ELR (cell line): ENCODE measurements at places on chromosomes 16 and 17.

- DNase-seq = peak; percentile 17
These were observed 8.8 kb downstream of the MYCBPAP start for GRCh38 chr17:50517011-50517410.

GRCh38 chr16:15942931-15943690, 6.3 kb upstream of the ABCC1 start:
- no peak for DNase-seq

DNA sequence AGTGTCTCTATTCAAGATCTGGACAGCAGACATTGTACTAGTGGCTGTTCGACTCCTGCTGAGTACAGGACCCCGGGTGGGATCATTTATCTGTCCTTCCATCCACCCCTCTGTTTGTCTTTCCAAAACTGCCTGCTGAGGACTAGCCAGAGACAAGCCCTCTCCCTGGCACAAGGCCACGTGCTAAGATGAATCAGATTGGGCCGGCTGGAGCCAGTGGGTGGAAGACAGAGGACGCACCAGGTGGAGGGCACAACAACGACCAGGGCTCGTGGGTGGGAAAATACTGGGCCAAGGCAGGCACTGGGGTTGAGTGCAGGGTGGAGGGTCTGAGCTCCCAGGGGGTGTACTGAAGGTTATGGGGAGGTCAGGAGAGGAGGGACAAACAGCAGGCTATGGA, 1.4 kb upstream of the CA7 start:
- no peak for DNase-seq

DNA sequence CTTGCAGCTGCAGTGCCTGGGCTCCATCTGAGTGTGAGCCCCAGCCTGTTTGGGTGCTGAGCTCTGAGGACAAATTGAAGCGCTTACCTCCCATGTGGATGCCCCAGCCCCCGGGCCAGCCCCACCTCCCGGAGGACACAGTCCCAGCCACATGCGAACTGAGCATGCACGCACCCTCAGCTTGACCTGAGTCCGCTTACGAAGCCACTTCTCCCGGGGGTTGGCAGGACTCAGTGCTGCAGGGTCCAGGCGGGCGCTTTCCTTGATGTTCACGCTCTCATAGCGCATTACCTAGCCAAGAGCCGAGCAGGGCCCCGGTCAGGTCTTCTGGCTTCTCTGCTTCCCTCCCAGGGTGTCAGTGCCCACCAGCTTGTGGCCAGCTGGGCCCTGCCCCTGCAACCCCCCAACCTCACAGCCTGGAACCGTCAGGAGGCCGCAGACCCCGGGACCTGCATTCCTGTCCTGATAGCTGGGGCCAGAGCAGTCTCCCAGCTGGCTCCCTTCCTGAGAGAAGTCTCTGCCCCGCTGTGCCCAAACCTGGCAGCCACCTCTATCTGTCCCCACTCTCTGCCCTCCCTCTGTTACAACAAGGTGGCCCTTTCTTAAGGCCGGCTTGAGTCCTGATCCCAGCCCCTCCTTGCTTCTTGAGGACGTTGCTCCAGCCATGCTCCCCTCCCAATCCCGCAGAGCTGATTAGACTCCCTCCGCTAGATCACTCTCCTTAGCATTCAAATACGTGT, 24.0 kb downstream of the PIMREG start:
- no peak for DNase-seq

- peak; percentile 86 for DNase-seq
These were observed 55.4 kb downstream of the TENT4B start for GRCh38 chr16:50208460-50208931.

- no peak for DNase-seq
These were observed 156.4 kb downstream of the C16orf95 start for GRCh38 chr16:87160701-87161337.

DNA sequence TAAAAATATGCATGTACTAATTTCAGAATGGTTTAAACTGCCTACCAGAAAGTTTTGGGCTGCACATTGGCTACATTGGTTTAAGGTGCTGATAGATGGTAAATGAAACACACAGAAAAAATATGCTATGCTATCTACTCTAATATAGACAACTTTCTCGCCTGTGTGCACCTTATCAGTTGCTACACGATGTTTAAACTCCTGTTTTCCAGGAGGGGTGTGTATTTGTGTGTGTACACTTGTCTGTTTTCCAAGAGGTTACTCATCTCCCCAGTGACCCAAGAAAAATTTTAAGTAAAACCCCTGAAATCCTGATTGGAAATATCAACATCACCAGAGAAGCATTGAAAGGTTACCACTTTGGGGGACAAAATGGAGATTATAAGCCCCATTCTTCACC, 21.6 kb upstream of the PSMC5 start:
- no peak for DNase-seq

GRCh38 chr17:27241346-27241946, 52.5 kb upstream of the WSB1 start:
- peak; percentile 13 for DNase-seq

DNA sequence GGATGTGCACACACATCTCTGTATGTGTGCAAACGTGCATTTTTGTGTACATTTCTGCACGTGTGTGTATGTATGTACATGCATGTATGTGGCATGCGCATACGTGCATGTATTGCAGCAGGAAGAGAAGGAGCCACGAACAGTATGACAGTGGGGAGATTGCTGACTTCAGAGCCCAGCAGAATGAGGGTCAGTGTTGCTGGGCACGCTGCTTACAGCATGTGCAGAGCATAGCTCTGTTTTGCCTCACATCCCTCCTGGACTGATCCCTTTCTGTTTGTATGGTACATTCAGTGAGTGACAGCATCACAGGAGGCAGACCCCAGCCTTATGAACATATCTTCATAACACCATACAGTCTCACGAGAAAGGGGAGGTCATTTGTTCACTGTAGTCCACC, 934.0 kb upstream of the EEF2KMT start:
- DNase-seq = no peak

GRCh38 chr17:45427181-45427835, 5.4 kb downstream of the ARHGAP27 start:
- no peak for DNase-seq

- DNase-seq = no peak
These were observed 129.3 kb upstream of the MED13 start for GRCh38 chr17:62194401-62194800.

- no peak for DNase-seq
These were observed 45.5 kb downstream of the CYTH1 start for GRCh38 chr17:78736526-78737079.

- DNase-seq = no peak
These were observed 66.5 kb upstream of the CDH5 start for GRCh38 chr16:66300037-66300436.
